ENCODE measurements at places on chromosomes 12 and 14.

DNA sequence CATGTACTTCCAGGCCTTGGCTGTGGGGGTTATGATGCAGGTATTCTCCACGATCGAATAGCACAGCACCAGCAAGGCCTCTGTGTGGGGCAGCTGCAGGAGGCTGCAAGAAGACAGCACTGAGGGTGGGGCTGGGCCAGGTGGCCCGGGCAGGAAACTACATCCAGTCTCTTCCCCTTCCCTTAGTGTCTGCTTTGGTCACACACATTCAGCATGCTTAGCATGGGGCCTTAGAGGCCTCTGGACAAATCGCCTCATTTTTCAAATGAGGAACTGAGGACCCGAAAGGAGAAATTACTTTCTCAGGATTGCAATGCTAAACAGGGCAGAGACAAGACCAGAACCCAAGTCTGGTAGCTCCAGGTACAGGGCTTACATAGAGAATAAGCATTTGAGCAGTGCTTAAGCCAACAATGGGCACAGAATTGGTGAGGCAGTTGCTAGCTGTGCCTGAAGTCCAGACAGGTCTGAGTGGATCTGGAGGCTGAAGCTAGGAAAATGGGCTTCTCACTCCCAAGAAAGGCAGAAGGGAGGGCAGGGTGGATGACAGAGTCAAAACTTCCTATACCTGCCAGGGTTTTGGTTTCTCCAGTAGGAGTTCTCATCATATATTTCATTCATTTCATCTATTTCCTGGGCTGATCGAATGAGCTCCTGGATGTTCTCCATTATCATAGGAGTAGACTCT, 3.5 kb downstream of the ACRBP start:
- no peak for DNase-seq

DNA sequence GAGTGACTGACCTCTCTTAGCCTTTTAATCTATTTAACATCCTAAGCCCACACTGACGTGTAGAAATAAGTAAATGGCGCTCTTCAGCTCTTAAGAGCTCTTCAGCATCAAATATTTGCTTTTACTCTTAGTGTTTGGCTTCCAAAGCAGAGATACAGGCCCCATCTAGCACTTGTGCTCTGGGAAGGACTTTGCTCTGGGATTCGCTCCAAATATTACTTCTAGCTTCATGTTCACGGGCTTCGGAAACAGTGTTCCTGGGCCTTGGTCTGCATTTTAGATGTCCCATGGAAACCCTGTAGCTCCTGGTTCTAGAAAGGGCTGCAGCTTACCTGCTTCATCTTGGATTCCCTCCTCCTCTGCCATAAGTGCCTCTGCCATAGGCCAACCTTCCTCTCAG, 2.7 kb upstream of the NKX2-8 start:
- peak; percentile 92 for DNase-seq

- no peak for DNase-seq
These were observed 17.6 kb upstream of the RNASE3 start for GRCh38 chr14:20873370-20874177.

- DNase-seq = peak; percentile 10
These were observed 439.6 kb upstream of the LRFN5 start for GRCh38 chr14:41167040-41167439.

GRCh38 chr14:58826845-58827686, 189.3 kb downstream of the DACT1 start:
- DNase-seq = no peak

DNA sequence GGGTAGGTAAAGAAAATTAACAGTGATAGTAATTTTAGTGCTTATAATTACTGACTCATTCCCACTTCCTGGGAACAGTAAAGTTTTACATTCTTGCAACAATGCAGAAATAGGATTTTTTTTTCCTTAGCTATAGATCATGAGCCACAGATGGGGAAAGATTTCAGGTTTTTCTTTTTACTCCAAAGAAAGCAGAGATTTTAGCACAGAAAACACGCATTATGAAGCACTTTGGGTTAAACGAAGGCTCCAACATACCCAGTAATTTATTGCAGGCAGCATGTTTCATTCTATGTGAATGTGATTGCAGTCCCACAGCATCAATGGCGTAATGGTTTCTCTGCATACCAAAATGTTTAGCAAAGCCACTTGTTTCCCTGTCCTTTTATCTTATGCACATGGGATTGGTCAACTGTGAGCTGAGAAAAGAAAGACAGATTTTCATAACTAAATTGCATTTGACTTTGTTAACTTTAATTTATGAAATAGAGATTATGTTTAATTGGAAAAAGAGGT, 124.6 kb upstream of the E2F7 start:
- DNase-seq = no peak

- DNase-seq = no peak
These were observed 41.4 kb downstream of the PTPRQ start for GRCh38 chr12:80485222-80485987.

DNA sequence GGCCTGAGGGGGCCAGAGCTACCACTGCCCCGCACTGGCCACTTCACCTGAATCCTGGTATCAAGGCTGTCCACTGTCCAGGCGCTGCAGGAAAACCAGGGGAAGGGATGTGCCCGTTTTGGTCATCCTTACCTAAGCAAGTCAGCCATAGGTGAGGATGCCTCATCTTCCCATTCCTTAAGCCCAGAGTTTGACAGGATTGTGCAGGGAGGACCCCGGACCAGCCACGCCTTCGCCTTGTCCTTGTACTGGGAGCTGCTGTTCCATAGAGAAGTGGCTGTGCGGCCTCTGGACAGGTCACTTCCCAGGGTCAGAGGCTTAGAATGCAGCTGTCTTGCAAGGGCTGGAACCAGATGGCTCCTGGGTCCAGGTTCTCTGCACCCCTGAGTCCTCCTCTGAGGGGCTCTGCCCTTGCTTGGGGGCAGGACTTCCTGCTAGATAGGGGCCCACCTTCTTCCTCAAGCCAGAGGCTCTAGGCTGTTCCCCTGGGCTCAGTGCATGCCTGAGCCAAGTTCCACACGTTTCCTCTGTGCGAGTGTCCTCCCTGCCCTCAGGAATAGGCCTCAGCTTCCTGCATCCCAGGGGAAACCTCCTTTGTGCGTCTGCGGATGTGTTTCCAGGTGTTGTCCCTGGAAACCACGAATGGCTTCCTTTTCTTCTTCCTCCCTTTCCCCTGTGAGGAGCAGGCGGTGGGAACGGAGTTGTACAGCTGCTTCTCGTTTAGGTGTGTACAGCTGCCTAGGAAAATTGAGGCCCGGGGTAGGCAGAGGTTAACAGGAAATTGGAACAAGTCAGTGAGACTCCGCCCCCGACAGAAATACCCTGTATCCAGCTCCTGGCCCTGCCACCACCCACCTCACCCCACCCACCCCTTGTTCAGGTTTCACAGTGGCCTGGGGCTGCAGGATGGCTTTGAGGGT, 54.3 kb upstream of the RIN3 start:
- DNase-seq = no peak

GRCh38 chr12:22325218-22325617, 9.3 kb downstream of the ST8SIA1 start:
- no peak for DNase-seq

DNA sequence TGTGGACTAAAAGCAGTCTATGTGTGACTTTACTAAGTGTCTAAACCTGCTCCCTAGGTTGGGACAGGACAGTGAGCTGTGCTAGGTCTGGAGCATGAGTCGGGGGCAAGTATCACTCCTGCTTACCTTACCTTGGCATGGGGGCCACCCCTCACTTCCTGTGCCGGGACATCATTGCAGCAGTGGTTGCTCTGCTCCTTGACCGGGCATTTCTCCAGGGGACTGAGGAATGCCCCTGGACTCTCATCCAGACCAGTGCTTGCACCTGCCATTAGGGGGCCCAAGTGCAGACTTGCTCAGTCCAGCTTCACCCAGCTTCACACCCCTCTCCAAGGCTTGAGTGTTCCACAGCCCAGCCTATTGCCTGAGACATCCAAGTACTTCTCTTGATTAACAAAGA, 84.7 kb upstream of the NELL2 start:
- no peak for DNase-seq

GRCh38 chr12:53193040-53193439, 12.3 kb upstream of the CSAD start:
- DNase-seq = no peak

GRCh38 chr14:55780156-55780946, 200.3 kb downstream of the KTN1 start:
- DNase-seq = no peak

DNA sequence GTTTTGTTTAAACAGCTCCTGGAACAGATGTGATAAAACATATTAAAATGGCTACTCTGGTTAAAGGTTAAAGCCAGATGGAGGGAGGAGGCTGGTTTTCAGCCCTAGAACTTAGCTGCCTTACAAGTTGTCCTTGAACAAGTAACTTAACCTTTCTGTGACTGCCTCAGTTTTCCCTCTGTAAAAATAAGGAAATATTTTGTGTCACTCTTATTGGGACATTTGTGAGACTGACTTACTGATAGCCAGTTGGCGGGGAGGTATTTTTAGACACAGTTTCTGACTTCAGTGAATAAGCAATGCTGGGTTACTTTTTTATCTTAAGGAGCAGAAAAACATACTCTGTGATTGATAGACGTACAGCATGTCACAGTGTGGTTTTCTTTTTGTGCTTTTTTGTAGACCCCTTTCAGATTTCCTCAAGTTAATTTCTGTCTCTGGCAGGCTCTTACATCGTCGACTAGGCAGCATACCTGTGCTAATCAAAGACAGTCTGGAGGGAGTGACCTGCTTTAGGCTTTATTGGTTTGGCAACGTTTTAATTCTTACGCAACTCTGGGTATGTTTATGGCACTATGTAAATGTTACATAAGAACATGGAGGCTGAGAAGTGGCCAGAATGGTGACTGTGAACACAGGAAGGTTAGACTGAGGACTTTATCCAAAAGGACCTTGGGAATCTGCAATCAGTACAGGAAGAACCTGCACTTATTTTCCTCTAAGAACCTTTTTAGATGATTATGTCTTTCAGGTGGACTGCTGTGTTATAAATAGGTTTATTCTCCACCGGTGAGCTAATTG, 3.3 kb downstream of the ACVR1B start:
- DNase-seq = no peak

DNA sequence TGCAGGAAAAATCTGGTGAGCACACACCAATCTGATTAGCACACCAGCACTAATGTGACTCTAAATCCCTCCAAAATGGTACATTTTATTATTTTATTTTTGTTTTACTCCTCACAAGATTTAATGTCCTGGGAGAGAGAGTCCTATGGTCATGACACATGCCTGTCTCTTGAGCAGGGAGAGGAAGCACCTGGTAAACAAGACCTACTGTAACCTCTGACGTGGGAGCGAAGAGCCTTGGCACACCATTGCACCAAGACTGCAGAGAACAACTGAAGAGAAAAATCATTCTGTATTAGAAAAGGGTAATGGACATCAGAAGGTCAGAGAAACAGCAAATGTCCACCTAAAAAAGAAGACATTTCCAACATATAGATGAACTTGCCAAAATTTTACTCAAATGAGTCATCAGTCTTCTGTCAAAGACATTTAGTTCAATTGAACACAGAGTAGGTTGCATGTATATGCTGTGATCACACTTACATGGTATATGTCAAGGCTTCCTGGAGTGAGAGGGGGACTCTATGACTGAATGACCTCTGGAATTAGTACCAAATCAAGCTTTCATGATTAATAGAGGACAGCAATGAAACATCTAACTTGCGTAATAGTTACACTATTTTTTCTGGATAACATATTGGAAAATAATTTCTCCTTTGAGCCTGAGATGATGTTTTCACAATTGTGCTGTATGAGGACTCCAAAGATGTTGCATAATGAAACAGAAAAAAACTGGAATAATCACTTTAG, 186.9 kb upstream of the FLRT2 start:
- DNase-seq = no peak

- peak; percentile 80 for DNase-seq
These were observed 246.6 kb downstream of the TMEM132D start for GRCh38 chr12:129657179-129657578.

- peak; percentile 60 for DNase-seq
These were observed 396.5 kb downstream of the RAD51B start for GRCh38 chr14:68216079-68216478.

DNA sequence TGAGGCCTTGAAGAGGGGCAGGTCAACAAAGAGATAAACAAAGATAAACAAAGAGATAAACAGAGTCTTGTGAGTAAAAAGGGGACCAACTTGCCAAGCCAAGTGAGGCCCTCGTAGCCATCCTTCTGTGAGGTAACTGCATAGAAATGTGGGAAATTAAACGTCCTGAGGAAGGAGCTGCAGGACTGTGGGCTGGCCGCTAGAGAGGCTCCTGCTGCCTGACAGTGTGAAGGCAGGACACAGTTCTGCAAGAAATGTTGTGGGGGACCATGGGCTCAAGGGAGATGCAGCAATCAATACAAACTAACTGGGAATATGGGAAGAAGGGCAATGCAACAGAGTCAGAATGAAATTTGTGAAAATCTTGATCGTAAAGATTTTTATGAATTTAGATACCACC, 91.9 kb downstream of the SLC8A3 start:
- peak; percentile 2 for DNase-seq

- no peak for DNase-seq
These were observed 22.9 kb upstream of the ANAPC7 start for GRCh38 chr12:110426406-110426805.

- no peak for DNase-seq
These were observed 986.3 kb upstream of the TMEM132C start for GRCh38 chr12:127280393-127281275.

DNA sequence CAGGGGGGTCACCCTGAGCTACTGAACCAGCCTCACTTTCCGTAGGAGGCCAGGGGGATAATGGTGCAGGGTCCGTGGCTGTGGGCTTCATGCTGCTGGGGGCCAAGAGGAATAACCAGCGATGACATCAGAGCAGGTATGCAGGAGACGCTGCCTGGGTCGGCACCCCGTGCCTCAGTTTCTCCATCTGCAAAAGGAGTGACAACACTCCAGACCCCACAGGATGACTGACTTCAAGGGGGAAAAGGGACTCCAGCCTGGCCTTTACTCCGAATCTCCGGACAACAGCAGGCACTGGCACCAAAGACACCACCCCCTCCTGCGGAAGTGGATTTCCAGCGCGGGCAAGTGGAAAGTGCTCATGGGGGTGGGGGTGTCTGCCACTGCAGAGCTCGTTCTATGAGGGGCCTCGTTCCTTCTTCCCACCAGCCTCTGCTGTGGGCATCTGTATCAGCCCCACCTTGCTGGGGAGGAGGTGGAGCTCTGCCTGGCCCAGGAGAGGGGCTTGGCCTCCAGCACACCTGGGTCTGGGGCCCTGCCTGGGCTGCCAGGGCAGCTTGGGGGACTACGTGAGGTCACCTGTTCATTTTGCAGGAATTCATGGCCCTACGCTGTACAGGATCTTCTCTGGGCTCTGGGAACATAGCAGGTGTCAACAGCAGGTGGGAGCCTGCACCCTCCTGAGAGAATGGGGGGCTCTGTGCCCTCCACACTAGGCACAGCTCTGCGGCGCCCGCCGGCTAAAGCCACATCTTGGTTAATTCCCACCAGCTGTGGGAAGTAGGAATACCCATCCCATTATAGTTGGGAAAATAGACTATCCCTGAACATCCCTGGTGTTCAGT, 216.6 kb upstream of the C14orf180 start:
- no peak for DNase-seq

All from NCI-H345 (cell line).